ENCODE measurements at places on chromosomes 6 and 20. TPM values are rescaled to one million over a fixed set of nuclear protein-coding genes. Genes with fewer than 3 reads are reported as not detected.

DNA sequence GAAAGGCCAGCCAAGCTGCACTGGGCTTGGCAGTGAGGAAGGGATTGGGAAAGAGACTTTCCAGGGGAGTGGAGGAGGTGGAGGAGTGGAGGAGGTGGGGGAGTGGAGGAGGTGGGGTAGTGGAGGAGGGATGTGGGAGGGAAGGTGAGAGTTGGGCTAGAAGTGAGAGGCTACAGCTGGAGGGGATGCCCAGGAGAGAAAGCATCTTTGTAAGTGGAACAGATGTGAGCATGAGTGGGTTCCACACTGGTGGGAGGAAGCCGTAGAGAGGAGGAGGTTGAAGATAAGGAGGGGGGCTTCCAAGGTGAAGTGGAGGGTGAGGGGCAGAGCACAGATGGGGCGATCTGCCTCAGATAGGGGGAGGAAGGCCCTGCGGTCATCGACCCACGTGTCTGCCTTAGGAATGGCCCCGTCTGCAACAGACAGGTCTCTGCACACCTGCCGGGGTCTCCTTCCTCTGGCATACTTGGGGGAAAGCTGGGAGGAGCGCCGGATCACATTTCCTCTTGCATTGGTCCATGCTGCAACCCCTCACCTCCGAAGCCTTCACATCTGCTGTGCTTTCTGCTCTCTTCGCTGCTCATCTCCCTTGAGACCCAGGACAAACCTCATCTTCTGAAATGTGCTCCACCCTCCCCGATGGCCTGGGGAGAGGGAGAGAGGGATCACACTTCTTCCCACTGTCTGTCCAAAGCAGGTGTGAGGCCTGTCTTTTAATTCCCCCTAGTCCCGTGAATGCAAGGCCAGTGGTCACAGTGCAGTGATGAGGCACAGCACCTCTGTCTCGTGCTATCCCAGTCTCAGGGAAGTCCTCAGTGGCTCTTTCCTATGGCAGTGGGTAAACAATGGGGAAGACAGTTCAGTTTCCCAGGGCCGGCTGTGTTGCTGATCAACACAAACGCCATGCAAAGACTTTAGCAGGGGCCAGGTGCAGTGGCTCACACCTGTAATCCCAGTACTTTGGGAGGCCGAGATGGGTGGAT lies 48.6 kb upstream of the SNX9 start:
- no peaks in the 10 kb centered on the region for H3K36me3 ChIP-seq
- H3K27me3 ChIP-seq, result peaks cover 9% of the 10 kb centered on the region
- no peak overlapping the region for H3K4me3 ChIP-seq
- no peak overlapping the region for H3K27ac ChIP-seq
- peaks cover 6% of the 10 kb centered on the region for H3K4me1 ChIP-seq

DNA sequence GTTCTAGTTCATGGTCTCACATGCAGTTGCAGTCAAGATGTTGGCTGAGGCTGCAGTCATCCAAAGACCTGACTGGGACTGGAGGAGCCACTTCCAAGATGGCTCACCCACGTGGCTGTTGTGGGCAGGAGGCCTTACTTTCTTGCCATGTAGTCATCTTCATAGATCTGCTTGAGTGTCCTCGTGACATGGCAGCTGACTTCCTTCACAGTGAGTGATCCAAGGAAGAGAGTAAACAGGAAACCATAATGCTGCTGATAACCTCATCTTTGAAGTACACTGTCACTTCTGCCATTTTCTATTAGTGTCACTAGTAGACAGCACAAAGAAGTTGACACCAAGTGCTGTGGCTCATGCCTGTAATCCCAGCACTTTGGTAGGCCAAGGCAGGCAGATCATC lies 40.1 kb upstream of the AKIRIN2 start:
- H3K27ac ChIP-seq, result no peak overlapping the region
- H3K27me3 ChIP-seq, result no peaks in the 10 kb centered on the region
- no peak overlapping the region for H3K4me3 ChIP-seq
- H3K36me3 ChIP-seq, result no peaks in the 10 kb centered on the region

- H3K4me1 ChIP-seq, result no peaks in the 10 kb centered on the region
- DNase-seq, result no peak
- H3K36me3 ChIP-seq, result no peaks in the 10 kb centered on the region
- no peak overlapping the region for H3K4me3 ChIP-seq
These were observed 86.3 kb downstream of the CHMP4B start for GRCh38 chr20:33897313-33897912.

DNA sequence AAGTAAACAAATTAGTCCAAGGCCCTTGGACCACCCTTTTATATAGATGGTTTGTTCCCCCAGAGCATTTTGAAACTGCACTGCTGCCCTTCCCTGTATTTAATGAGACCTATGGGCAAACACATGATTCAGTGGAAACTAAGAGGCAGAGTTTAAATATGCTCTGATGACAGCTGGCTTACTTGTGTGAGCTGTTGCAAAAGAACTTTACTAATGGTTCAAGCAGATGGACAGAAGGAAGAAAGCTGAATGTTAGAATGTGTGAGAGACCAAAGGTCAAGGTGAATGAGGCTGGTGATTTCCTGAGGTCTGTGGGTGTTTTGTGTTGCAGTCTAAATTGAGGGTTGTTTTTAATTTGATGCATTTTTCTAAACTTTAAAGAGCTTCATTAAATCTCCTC lies 123.0 kb upstream of the CEP162 start:
- no peaks in the 10 kb centered on the region for H3K36me3 ChIP-seq
- H3K4me3 ChIP-seq, result no peak overlapping the region
- no peaks in the 10 kb centered on the region for H3K4me1 ChIP-seq
- no peaks in the 10 kb centered on the region for H3K27me3 ChIP-seq
- H3K27ac ChIP-seq, result no peak overlapping the region

DNA sequence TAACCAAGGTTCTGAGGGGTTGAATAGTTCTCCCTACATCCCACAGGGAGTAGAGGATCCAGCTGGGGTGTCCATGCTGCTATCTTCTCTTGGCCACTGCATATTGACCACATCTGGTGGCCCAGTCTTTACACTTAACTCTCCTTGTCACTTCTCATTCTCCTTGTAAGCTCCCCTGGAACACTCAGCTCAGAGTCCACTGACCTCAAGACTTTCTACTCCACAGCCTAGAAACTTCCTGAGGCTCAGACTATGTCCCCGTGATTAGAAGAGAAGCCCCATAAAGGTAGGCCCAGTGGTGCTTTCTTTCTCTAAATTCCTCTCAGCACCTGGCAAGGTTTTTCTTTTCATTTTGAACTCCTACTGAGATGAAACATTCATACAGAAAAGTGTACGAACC lies 13.3 kb upstream of the ZFAND3 start:
- no peaks in the 10 kb centered on the region for H3K27me3 ChIP-seq
- no peak overlapping the region for H3K27ac ChIP-seq
- no peak for DNase-seq
- H3K4me3 ChIP-seq, result no peak overlapping the region
- no peaks in the 10 kb centered on the region for H3K36me3 ChIP-seq

- peaks cover 57% of the 10 kb centered on the region for H3K4me1 ChIP-seq
- no peak for DNase-seq
- H3K4me3 ChIP-seq, result peak overlapping the region; percentile 99
- peak overlapping the region; percentile 84 for H3K27ac ChIP-seq
These were observed 715 bp downstream of the PSMF1 start for GRCh38 chr20:1119128-1119505.

- no peak overlapping the region for H3K27ac ChIP-seq
- no peaks in the 10 kb centered on the region for H3K36me3 ChIP-seq
- H3K4me1 ChIP-seq, result no peaks in the 10 kb centered on the region
- peaks cover 30% of the 10 kb centered on the region for H3K27me3 ChIP-seq
These were observed 11.6 kb upstream of the NTSR1 start for GRCh38 chr20:62696989-62697388.

The HLA-G gene
- total RNA-seq, result 1.8 TPM

Data from lower lobe of right lung (tissue), 2 donors.